H54 (cell line): ENCODE measurements at places on chromosomes 5 and 9.

GRCh38 chr5:164345853-164346252 is 840.4 kb downstream of the MAT2B start:
- DNase-seq: no peak

- DNase-seq: no peak
These were observed 556.7 kb upstream of the TLE4 start for GRCh38 chr9:79014929-79015699.

GRCh38 chr5:138631096-138631928 is 56.1 kb upstream of the HSPA9 start:
- no peak for DNase-seq

DNA sequence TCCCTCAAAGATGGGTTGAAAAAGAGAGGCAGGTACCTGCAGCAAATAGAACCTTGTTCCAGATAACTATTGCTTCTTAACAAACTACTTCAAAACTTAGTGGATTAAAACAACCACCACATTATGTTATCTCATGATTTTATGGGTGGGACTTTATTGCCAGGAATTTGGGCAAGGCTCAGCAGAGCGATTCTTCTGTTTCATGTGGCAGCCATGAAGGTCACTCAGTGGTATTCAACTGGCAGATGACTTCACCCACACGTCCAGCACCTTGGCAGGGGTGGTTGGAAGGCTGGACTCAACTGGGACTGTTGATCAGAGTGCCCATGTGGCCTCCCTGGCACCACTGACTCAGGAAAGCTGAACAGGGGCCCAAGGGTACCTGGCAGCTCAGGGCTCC is 112.0 kb downstream of the HSD17B3 start:
- no peak for DNase-seq

GRCh38 chr9:17802249-17802857 is 223.5 kb downstream of the SH3GL2 start:
- no peak for DNase-seq

DNA sequence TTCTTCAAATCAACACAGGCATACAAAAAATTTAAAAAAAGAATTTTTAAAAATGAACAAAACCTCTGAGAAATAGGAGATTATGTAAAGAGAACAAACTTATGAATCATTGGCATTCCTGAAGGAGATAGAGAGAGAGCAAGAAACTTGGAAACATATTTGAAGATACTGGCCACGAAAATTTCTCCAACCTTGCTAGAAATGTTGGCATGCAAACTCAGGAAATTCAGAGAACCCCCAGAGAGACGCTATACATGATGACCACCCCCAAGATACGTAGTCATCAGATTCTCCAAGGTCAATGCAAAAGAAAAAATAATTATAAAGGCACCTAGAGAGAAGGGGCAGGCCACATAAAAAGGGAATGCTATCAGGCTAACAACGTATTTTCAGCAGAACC is 472.5 kb downstream of the MTRR start:
- no peak for DNase-seq

- DNase-seq: no peak
These were observed 29.2 kb upstream of the GLRA1 start for GRCh38 chr5:151953833-151954232.
